Small intestine (tissue), 16 donors: ENCODE measurements at places on chromosomes 2 and 18. TPM values are rescaled to one million over a fixed set of nuclear protein-coding genes. Genes with fewer than 3 reads are reported as not detected.

The CYP27C1 gene
- polyA plus RNA-seq, result not detected

The SCN7A gene
- polyA plus RNA-seq, result 1.7 TPM

The MAPK4 gene
- polyA plus RNA-seq, result 0.71 TPM

The MREG gene
- polyA plus RNA-seq, result 1.9 TPM

The SPR gene
- 40.6 TPM for polyA plus RNA-seq

The EFHD1 gene
- polyA plus RNA-seq, result 1.8 TPM

The CRYBA2 gene
- 37.0 TPM for polyA plus RNA-seq

The CFAP65 gene
- 0.06 TPM for polyA plus RNA-seq

The CPO gene
- 15.7 TPM for polyA plus RNA-seq

The CAVIN2 gene
- 29.8 TPM for polyA plus RNA-seq

The SLC9A2 gene
- 1.9 TPM for polyA plus RNA-seq

The CD28 gene
- 0.22 TPM for polyA plus RNA-seq
